ENCODE measurements at places on chromosomes 7 and 10.

DNA sequence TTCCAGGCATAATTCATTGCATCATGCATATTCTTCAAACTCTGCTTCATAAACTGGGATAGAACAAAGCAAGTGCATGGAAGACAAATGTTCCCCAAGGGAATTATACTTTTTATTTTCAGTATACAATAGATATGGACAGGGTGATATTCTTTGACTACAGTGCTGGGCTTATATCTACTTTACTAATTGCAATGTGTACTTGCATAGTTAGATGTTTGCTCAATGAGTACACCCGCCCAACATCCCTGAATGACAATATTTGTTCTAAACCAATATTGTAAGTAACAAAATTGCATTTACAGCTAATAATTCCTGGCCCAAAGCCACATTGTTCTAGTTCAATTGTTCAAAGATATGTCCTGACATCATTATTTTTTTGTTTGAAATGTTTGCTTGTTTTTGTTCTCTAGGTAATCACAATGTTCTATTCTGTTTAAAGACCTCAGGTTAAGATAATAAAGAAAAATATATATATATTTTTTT, 171.4 kb downstream of the PTN start:
- DNase-seq = no peak

- no peak for DNase-seq
Observed at GRCh38 chr7:40221836-40222235, 87.0 kb downstream of the SUGCT start.

GRCh38 chr7:121301446-121302213, 27.2 kb upstream of the WNT16 start:
- no peak for DNase-seq

DNA sequence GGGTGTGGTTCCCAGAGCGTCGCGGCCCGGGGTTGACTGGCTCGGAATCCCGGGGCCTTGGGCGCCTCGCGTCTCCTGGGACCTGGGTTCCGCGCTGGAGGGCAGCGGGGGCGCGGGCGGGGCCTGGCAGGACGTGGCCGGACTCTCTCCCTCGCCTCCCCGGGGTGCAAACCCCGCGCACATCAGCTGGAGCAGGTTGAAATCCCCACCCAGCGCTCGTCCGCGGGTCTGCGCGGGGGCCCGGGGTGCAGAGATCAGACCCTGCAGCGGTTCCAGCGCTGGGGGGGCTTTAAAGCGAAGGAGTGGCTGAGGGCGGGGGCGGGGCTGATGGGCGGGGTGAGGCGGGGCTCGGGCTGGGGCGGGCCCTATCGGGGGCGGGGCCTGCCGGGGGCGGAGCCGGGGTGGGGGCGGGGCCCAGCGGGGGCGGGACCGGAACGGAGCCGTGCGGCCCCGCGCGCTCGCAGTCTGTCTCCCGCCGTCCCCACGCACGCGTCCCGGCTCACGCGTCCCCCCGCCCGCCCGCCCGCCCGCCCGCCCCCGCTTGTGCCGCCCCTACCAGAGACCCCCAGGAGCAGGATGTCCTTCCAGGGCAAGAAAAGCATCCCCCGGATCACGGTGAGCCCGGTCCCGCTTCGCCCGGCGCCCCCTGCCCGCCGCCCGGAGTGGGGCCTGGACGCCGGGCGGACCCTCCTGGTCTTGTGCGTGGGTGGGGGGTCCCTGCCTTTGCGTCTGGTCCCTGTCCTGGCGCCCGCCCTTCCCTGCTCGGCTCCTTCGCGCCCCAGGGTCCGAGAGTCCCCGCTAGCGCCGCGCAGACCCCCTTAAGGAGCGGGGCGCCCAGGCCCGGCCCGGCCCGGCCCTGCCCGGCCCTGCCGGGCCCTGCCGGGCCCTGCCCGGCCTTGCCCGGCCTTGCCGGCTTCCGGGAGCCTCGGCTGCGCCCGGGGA, at the start of gene DPYSL4:
Gene DPYSL4 (plus strand): TSS at position 461 of the 942 bp plus-strand sequence. CDS start 116 bp downstream, at position 577.
- no peak for DNase-seq
